Bone marrow (tissue), 2 donors: ENCODE measurements at places on chromosomes 5 and 9.

DNA sequence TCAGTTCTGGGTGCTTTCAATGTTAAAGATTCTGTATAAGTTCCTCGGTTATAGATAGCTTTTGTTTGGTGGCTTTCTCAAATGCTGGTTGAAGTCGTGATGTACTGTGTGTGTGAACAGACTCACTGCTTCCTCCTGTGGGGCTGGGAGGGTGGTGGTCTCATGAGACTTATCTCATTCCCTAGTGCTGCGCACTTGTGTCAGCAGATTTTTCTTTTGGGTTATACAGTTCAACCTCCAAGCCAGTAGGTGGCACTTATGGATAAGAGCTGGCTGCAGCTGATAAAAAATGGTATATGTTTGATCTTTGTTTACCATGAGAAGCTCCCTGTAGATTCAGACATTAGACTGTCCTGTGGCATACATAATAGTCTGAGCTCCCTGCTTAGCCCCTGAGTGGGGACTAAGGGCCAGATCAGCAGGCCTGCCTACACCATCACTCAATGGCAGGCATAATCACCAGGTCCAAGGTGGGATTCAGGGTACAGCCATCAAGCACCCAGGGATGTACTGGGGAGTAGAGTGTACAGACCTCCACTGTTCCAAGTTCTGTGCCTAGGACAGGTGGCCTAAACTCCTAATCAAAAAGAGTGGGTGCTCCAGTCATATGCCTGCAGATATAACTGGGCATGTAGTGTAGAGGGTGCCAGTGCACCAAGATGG, 174.2 kb downstream of the OXCT1 start:
- no peak for DNase-seq

- no peak for DNase-seq
Observed at GRCh38 chr9:32551276-32552051, 663 bp upstream of the SMIM27 start.

- no peak for DNase-seq
Observed at GRCh38 chr5:175816348-175816747, 55.0 kb upstream of the CPLX2 start.

GRCh38 chr5:147504011-147504410, 5.9 kb downstream of the DPYSL3 start:
- no peak for DNase-seq

DNA sequence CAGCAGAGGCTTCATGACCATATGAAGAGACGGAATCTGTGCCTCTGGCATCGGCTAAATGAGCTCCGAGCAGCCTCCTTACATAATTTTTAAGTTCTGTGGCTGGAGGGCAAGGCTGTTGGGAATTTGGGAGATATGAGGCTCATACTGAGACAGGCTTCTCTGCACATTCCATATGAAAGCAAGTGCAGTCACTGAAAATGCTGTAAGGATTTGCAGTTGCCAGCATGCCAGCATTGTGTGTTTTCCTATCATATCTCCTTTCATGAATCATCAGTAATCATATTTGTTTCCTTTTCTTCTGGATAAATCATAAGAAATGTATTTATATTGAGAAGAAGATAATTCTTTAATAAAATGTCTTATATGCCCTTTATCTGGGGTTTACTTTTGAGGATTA, 775.4 kb downstream of the SEMA5A start:
- DNase-seq = no peak

GRCh38 chr9:132037458-132037857, 42.2 kb downstream of the MED27 start:
- no peak for DNase-seq

- no peak for DNase-seq
Observed at GRCh38 chr5:6827526-6828219, 114.4 kb downstream of the TENT4A start.

- no peak for DNase-seq
Observed at GRCh38 chr5:68225911-68226545, 10.5 kb downstream of the PIK3R1 start.

DNA sequence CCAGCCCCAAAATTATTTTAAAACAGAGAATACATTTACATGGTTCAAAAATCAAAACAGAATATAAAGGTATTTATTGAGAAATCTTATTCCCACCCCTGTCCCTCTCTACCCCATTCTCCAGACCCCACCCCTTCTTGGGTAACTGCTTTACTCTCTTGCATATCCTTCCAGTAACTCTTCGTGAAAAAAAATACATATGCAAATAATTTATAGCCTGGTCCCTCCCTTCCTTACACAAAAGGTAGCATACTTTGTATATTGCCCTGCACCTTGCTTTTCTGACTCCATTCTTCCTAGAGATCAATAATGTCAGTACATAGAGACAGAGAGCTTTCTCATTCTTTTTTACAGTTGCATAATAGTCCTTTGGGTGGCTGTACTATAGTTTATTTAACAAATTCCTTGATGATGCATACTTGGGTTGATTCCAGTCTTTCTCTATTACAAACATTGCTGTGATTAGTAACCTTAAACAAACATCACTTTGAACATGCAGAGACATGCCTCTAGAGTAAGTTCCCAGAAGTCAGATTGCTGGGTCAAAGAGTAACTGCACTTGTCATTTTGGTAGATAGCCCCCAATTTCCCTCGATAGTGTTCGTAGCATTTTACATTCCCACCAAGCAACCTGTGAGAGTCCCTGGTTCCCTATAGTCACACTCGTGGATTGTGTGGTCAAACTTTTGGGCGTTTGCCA, 47.9 kb downstream of the STOM start:
- DNase-seq = no peak

DNA sequence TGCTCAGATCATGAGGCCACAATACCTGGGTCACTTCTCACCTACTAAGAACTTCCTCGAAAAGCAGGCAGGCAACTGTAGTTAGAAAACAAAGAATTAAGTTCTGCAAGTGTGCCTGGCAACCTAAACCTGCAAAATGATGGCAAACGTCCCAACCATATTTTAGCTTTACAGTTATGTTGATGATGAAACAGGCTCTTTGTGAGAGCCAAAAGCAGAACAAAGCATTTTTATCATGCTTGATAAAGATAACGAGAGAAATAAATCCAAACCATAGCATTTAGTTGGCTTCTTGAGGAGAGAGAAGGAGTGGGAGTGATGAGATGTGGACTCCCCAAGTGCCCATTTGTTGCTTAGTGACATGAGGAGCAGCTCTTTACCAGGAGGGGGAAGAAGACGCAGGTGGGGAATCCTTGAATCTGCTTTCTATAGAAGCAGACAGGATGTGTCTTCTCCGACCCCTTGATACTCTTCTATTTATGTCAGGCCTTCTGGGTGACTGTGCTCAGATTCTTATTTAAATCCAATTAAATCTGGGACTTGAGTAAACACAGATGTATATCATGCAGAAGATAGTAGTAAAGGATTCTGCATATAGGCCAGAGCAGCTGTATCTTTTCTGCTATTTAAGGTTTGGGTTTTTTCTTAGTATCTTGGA, 221.2 kb downstream of the TMEM167A start:
- no peak for DNase-seq

DNA sequence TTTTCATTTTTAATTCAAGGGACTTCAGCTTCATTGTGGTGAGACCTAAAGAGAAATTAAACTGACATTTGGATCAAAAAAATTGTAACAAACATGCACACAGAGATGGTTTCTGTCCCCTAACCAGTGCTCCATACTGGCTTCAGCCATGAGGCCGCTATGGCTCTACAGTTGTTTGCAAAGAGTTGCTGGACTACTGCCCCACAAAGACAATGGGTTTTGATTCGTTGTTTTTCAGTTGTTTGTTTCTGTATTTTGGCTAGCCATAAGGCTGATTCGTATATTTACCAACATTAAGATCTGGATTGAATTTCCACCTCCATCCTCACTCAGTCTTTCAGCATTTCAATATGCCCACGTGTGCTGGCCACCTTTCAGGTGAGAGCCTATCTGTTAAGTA, 163.7 kb upstream of the KIF2A start:
- no peak for DNase-seq

DNA sequence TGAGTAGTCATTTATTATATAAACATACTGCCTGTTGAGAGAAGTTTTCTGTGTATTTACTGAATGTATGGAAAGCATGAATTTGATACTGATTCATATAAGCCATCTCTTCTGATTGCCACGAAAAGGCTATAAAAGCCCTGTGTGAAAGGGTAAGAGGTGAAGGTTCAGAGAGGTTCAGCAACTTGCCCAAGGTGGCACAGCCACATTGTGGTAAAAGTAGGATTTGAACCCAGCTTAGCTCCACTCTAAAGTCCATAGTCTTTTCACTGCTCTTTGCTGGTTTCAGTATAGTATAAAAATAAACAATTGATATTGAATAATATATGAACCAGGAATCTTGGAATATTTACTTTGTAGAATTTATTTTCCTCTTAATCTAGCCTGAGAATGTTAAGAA, 71.3 kb downstream of the VCAN start:
- no peak for DNase-seq

DNA sequence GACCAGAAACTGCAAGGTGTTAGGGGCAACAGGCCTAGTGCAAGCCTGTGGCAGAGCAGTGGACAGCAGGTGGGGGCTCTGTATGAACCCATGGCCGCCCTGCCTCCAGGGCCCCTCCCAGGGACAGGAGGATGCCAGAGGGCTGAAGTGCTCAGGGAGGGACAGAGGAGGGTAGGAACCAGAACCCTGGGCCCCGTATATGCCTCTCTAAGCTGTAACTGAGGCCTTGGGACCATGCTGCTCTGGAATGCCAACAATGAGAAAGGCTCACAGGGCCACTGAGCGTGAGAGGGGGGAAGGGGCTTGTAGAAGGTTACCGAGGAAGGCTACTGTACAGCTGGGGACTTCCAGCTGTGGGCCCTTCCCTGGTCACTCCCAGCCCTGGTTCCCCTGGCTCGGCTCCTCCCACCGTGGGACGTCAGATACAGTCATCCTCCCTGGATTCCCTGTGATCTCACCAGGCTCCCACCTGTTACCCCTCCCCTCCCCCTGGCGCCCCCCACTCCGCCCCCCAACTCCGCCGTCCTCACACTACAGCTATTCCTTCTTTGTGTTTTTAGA, 21.1 kb downstream of the AQP7 start:
- DNase-seq = no peak

DNA sequence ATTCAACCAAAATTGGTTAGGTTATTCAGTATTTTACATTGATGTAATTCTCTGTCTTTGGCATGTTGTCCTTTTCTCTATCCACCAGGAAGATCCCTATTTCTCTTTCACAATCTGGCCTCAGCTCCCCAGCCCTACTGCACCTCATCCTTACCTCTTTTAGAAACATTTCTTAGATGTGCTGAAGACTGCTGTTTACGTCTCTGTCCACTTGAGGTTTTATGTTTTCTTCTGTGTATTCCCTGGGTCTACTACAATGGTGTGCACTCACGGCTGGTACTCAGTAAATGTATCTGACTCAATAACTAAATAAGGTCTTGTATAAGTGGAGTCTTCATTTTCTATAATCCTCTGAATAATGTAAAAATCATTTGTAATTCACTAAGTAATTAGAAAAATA, 822.7 kb downstream of the DTWD2 start:
- DNase-seq = no peak

DNA sequence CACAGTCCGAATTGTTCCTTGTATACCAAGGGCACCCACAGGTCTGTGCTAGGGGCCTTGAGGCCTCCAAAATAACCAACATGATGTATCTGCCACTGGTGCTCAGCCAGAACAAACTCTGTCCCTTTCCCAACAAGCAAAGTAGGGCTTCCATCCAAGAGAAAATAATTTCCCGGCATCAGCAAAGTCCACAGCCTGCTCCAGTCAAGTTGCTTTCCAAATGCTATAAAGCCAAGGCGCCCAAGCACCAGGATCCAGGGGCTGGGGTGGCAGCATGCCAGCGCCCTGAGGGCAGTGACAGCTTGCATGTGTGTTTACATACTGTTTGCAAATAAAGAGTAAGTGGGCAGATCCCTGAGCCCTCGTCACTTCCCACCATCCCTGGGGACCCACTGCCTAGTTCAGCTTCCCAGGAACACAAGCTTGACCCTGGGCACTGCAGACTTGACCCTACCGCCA, 155.9 kb downstream of the ERCC6L2 start:
- DNase-seq = no peak

- no peak for DNase-seq
Observed at GRCh38 chr9:107018861-107019545, 156.0 kb downstream of the ZNF462 start.

DNA sequence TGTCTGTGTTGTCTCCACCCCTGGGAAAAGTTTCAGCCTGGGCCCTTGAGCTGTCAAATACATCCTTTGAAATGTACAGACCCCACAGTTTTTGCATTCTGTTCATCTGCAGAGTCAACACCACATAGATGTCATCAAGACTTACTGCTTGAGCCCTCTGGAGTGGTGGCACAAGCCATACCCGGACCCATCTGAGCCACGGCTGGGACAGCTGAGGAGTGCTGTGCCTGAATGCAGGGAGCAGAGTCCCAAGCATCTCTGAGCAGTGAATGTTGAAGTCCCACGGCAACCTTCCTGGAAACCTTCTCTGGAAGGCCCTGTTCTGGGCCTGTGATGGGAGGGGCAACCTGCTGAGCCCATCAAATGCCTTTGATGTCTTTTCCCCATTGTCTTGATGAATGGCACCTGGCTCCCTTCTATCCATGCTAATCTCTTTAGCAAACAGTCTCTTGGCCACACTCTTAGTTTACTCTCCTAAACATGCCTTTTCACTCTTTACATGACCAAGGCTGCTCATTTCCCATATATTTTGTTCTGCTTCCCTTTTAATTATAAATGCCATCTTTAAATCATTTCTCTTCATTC, 92.5 kb downstream of the ATPSCKMT start:
- no peak for DNase-seq

GRCh38 chr9:135244271-135245221, 157.1 kb downstream of the OLFM1 start:
- no peak for DNase-seq

DNA sequence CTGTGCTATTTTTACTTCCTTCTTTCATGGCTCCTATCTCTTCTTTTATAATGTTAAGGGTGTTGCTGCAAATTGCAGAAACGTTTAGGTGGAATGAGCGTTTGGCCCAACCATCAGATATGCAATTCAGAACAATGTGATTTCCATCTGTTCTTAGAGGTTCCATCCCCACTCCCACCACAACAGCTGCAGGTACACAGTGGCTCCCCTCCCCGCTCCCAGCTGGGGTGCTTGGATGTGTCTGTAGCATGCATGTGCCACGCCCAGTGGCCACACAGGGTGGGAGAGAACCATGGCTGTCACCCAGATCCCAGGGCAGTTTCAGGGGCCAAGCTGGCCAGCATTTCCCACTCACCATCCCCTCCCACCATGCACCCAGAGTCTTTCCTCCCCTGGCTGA, 62.2 kb downstream of the ACTL7B start:
- DNase-seq = no peak

GRCh38 chr9:121975801-121976277, 117.3 kb downstream of the TTLL11 start:
- no peak for DNase-seq

DNA sequence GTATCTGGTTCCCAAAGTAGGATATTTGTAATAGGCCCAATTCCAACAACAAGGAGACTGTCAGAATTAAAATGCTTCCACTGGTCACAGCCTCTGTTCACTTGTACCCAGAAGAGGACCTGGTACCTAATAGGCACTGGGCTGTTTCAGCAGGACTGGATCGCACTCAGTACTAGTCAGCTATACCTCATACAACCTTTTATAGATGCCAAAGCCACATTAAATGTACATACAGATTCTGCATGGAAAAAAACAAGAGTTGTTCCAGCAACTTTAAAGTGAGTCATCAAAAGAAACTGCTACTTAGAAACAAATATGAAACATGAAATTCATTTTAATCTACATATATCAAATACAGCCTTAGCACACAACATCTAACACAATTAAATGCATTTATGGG, 87.5 kb downstream of the GPR21 start:
- DNase-seq = no peak

GRCh38 chr9:99057665-99058625, 47.0 kb upstream of the TGFBR1 start:
- peak; percentile 25 for DNase-seq
